ENCODE measurements at places on chromosomes 6 and 20.

GRCh38 chr20:60294632-60295031 lies 336.4 kb downstream of the CDH26 start:
- DNase-seq, result no peak

DNA sequence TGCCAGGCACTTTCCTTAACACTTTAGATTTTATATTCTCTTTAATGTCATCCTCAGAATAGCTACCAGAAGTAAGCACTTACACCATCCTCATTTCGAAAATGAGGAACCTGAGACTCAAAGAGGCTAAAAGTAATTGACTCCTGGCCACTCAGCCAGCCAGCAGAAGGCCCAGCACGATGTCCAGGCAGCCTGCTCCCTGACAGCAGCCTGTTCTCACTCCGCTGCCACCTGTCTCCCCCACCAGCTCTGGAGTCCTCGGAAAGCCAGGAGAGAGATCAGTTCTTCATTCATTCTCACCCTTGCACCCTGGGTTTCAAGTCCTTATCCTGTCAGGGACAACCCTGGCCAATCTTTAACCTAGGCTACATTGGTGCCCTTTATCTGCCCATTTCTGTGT lies 174.0 kb downstream of the SASH1 start:
- DNase-seq, result no peak

DNA sequence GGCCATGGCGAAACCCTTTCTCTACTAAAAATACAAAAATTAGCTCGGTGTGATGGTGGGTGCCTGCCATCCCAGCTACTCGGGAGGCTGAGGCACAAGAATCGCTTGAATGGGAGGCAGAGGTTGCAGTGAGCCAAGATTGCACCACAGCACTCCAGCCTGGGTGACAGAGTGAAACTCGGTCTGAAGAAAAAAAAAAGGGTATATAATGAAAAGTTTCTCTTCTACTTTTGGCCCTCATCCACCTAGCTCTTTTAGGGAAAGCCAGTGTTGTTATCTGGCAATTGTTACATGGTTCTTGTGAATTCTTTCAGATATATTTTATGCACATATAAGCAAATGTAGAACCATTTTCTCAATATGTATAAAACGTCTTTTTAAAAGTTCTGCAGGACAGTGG lies 19.0 kb downstream of the KIF3B start:
- no peak for DNase-seq

DNA sequence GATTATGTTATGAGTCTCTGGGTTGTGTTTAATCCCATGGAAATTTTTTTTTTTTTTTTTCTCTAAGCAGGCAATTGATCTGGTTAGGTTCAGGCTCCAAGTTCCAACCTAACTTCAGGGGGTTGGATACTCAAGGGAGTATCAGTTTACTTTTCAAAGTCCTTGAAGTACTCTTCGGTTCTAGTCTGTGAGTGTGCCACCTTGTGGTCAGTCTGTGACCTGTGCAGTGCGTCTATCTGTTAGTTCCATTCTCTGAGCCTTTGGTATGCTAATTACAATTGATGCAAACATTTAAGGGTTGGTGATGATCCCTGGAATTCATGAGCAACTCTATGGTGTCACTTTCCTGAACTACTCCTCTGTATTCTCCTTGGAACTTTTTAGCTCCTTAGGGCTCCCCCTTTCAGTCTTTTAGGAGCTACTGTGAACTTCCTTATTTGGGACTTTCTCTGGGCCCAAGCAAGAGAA lies 342.0 kb downstream of the SOX4 start:
- DNase-seq, result no peak

DNA sequence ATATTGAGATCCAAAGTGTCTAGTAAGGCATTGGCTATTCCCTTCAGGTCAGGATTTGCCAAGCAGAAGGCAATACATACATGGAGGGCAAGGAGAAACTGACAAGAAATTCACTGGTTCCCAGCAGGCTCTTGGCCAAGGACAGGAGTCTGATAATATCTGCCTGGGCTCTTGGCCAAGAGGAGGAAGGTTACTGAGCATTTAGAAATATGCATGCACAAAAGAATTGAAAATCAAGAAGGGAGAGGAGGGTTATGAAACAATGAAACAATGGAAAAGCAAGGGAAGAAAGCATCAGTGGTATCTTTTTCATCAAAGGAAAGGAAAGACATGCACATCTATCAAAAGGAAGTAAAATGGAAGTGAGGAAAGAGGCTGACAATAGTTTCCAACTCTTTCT lies 42.4 kb downstream of the ARHGAP18 start:
- DNase-seq, result no peak

GRCh38 chr20:62768234-62768546 lies 28.1 kb upstream of the MRGBP start:
- no peak for DNase-seq

DNA sequence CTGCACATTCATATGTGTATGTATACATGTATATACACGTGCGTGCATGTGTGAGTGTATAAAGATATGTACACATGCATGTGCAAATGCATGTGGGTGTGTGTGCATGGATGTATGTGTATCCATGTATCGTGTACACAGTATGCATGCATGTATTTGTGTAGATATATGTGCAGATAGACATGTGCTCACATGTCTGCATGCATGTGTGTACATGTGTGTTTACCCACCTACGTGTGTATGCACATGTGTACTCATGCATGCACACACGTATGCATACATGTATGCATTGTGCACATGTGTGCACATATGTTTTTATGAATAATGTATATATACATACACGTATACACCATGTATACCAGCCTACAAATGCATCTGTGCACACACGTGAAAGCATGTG lies 80.3 kb upstream of the ZNF322 start:
- no peak for DNase-seq

- DNase-seq, result no peak
Observed at GRCh38 chr6:138688580-138688979, 85.0 kb upstream of the CCDC28A start.

DNA sequence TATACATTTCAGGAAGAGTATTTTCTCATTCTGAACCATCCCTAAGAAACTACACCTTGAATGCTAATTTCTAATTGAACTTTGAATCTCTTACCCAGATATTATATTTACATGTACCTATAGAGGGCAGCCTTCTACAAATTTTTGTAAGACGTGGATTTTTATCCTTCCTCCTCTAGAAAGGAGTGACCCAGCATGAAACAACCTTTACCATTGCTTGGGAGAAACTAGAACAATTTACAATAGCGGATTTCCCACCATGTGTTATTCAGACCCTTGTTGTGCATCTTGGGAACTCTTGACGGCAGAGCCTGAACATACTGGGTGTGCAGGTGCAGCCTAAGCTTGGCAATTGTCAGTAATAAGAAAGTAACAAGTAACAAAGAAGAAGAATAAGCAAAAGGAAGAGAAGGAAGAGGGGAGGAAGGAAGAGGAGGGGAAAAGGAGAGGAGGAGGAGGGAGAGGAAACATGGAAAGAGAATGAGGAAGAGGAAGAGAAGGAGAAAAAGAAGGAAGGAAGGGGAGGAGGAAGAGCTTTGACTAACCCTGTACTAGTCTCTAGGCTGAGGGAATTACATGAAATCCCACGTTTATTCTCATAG lies 10.8 kb upstream of the TAAR1 start:
- peak; percentile 9 for DNase-seq

DNA sequence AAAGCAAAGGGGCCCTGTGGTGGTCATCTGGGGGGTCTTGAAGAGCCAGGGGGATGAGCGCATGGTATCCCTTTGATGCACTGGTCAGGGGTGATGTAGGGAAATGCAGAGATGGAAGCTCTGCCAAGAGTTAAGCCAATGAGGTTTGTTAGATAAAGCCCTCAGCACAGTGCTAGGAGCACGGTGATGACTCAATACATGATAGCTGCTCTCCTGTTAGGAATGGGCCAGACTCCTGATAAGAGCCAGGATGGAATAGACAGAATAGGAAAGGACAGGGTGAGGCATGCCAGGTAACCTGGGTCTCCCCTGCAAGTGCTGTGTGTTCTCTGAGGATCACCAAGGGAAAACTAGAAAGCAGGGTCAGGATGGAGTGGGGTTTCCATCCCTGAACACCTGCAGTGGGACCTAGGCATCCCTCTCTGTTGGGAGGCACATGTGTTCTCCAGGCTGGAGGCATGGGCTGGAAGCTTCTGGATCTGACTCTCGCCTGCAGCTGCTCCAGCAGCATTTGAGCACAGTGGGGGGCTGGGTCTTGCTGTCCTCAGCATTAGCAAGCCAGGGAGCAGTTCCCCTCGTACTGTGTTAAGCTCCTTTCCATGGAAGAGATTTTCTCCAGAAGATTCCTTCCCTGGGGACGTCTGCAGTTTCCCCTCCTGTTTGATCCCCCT lies 71.8 kb upstream of the TIAM2 start:
- DNase-seq, result no peak

DNA sequence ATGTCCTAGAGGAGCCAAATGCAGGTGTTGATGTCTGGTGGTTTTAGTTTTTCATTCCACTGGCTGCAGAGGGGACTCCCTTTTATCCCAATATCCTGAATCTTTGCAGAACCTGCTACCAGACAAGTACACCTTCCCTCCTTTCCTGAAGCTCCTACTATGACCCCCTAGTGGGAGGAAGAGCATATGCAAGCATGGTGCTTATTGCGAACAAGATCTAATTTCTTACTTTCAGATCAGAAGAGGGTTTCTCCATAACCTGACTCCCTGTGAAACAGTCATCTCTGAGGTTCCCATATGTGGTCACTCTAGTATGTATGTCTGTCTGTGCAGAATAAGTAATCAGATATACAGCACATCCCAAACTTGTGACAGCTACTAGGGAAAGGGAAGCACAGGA lies 277.2 kb downstream of the ARHGAP18 start:
- no peak for DNase-seq

- DNase-seq, result no peak
Observed at GRCh38 chr6:23170049-23170448, 600.7 kb downstream of the HDGFL1 start.

DNA sequence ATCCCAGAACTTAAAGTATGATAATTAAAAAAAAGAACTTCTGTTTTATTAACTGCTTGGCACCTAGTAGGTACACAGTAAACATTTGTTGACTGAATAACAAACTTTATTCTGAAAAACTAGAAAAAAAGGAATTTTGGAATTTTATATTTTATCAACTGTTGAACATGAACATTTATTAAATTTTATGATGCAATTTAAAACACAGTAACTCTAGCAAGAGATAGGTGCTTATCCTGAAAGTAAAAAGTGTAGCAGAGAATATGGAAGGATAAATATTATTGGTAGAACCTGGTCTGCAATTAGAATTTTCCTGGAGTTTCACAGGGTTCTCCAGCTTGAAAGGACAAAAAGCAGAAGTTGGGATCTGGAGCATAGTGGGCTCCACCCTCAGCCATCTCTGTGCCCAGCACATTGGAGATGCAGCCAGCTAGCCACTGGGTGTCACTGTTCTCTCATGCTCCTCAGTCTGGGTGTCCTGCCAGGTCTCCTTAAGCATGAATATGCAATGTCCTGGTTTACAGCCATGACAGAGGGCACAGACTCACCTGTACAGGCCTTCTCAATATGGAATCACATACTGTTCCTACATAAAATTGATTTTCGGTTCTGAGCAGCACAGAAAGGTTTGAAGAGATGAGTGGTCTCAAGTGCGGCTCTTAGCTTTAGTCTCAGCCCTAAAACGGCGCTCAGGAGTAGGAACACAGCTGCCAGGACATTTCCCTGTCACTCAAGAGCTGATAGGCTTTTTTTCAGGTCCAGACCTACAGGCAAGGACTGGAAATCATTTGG lies 31.7 kb upstream of the IL20RA start:
- peak; percentile 68 for DNase-seq

DNA sequence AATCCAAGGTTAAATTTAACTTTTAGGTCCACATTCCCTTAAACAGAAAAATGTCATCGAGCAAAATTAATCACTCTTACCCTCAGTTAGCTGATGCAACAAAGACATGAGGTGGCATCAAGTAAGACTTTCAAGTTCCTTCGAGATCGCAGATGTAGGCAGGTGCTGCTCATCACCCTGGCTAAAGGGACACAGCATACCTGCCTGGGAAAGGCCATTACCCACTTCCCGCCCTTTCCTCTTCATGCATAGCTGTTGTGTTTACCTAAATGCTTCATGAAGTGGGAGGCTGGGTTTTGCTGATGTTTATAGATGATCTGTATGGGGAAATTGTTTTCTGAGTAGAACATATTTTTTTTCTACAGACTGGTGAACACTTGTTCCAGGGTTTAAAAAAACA lies 67.7 kb downstream of the GFRA4 start:
- peak; percentile 94 for DNase-seq

- DNase-seq, result no peak
Observed at GRCh38 chr6:31246051-31246521, 25.8 kb downstream of the HLA-C start.

- no peak for DNase-seq
Observed at GRCh38 chr6:45754432-45754831, 261.2 kb downstream of the CLIC5 start.

DNA sequence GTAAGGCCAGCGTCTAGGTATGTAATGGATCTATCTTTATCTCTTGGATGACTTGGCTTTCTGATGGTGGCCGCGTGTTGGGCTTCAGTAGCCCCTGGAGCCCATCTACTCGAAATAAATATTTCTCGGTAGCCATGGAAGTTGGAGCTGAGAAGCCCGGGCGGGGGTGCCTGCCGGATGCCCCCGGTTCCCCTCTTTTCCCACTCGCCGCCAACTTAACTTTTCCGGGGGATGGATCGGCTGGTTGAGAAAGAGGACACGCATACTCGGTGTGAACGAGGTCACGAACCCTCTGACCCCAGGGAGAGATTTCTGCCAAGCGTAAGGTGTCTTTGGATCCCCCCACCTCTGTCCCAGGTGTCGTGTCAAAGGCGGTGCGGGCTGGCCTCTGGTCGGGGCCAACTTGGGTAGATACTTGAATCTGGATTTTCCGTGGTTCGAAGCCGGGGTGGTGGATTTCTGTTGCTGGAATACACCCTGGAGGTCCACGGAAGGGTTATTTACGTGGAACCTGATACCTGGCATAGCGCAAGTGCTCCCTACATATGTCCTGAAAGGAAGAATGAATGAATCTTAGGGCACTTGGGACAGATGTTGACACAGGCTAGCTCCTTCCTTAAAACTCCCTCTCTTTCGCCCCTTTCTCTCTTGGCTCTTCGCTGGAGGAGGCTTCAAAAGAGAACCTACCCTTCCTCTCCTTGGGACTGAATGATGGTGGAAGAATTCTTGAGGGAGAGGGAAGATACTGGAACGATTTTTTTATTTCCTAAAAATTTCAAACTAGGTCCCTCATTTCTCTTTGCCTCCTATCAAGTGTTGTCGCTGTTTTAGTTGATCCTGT lies 996 bp downstream of the DOK5 start:
- DNase-seq, result no peak

DNA sequence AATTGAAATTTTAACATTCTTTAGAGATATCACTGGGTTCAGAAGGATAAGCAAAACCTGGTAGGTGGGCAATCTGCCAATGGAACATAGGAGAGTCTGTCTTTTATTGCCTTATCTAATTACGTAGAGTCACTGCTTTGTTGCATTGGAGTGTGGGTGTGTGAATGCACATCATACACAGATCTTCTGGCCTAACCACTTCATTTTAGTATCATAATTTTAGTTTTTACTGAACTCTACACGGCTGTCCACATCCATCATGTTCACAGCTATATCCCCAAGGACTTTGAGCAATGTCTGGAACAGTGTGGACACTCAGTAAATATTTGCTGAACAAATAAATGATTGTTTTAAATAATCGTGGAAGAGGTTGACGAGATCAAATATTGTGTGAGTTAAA lies 104.6 kb upstream of the AKIRIN2 start:
- no peak for DNase-seq

GRCh38 chr6:82744286-82745015 lies 321.2 kb downstream of the UBE3D start:
- DNase-seq, result no peak

Data from DMS79 treated with DMSO at 0.1 percent for 48 hours (cell line).